ENCODE measurements at places on chromosomes 7 and 10.

DNA sequence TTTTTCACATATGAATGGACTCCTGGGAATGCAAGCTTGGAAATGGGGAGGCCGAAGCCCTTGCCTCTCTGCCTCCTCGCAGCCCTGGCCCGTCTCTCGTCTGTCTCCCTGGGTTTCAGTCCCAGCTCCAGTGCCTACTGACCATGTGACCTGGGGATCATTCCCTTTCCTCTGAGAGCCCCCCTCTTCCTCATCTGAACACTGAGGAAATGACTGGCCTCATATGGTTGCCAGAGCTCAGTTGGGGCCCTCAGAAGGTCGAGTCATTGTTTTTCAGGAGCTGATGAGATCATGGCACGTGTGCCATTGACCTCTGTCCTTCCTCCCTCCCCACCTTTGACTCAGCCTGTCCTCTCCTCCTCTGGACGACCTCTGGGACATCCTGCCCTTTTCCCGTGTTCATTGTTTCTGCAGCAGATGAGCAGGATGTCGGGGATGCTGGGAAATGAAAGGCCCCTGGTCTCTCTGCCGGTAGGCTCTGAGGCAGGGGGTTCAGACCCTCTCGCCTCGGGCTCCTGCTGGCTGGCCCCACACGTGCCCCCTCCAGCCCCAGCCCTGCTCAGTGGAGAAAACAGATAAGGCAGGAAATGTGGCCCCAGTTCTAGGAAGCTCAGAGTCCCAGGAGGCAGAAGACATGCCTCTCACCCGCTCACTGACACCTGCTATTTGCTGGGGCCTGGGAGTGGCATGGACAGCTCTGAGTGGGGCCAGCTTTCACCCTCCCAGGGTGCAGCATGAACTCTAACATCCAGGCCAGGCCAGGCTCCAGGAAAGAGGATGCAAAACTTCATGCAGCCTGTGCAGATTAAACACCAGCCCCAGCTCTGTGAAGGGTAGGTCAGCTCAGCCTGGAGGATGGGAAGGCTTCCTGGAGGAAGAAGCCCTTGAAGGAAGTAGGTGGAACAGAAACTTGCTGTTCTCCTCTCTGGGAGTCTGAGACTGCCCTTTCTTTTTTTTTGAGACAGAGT, 8.3 kb upstream of the PPP1R35 start:
- no peak for DNase-seq

GRCh38 chr7:101746314-101746713, 71.1 kb upstream of the CUX1 start:
- DNase-seq = no peak

- no peak for DNase-seq
These were observed 287.0 kb upstream of the CDC14C start for GRCh38 chr7:48637382-48637781.

GRCh38 chr7:108164342-108164741, 34.2 kb upstream of the LAMB4 start:
- no peak for DNase-seq

- no peak for DNase-seq
These were observed 197.9 kb downstream of the ARHGAP12 start for GRCh38 chr10:31730776-31731175.

DNA sequence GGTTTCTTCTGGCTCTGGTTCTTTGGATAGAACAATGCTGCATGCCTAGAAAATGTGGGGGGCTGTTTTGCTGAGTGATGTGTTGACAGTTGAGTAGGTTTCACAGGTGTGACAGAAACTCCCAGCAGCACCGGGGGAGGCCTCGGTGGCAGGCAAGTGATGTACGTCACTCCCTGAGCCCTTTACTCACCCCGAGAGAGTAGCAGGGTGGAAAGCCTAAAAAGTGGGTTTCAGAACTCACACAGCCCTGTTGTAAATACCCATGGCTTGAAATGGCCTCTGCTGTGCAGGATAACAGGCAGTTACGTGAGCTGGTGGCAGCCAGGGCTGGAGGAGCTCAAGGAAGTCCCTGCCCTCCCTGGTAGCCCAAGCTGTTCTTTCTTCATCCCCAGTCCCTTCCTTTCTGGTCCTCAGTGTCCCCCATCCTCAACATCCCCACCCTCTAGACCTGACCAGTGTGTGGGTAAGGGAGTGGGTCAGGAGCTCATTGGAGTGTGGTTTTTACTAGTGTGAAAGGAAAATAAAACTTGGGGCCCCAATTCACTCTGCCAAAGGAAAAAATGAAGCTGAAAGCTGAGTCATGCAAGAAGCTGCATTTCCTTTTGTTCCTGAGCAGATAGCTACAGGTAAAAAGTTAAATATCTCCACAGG, 258.1 kb downstream of the STK31 start:
- no peak for DNase-seq

DNA sequence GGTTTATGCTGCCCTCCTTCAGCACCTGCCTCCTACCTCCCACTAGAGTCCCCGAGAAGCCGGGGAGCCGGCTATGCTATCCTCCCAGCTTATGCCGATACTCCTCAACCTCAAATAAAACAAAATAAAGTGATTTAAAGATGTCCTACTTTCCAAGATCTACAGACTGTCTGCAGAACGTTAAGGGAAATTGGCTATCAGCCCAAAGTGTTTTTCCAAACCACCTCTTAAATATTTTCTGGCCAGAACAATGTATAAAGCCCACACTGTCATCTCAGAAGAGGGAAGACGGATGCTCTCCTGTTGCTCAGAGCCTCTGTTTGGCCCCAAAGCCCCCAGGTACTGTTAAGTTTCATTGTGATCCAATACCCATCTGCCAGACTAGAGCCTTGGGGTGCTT, 54.0 kb upstream of the MGMT start:
- DNase-seq = no peak

- DNase-seq = no peak
These were observed 149.7 kb downstream of the LRRTM3 start for GRCh38 chr10:67075491-67075971.

DNA sequence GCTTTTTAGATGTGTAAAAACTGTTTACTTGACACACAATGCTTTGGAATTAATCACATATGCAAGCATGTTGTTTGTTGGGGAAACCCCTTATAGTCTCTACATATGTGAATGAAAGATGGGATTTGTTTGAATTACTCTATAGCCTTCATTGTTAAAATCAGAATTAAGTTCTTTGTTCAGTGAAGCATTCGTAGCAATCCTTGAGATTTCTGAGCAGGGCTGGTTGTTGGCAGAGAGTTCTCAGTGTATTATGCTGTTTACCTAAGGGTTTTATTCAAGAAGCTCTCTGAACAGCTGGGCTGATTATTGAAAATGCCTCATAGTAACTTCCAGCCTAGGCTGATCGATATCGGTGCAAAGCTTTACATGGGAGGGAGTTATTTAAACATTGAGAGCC, 190.9 kb downstream of the VTI1A start:
- DNase-seq = no peak

DNA sequence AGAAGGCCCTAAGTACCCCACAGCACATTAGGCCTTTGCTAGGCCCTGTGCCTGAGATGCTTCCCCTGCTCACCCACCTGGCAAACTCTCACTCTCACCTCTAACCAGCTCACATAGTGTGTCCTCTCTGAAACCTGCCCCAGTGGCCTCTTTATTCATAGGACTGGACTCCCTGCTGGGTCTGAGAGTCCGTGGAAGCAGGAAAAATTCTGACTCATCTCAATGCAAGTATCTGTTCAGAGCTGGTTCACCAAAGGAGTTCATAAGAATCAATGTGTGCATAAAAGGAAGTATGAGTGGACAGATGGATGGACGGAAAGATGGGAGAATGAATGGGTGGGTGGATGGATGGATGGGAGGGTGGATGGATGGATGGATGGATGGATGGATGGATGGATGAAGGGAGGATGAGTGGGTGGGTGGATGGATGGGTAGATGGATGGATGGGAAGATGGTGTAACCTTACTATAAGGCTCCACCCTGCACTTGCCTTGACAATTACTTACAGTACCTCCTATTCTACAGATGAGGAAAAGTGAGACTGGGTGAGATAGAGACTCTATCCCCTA, 111.2 kb upstream of the ZMIZ1 start:
- DNase-seq = no peak

DNA sequence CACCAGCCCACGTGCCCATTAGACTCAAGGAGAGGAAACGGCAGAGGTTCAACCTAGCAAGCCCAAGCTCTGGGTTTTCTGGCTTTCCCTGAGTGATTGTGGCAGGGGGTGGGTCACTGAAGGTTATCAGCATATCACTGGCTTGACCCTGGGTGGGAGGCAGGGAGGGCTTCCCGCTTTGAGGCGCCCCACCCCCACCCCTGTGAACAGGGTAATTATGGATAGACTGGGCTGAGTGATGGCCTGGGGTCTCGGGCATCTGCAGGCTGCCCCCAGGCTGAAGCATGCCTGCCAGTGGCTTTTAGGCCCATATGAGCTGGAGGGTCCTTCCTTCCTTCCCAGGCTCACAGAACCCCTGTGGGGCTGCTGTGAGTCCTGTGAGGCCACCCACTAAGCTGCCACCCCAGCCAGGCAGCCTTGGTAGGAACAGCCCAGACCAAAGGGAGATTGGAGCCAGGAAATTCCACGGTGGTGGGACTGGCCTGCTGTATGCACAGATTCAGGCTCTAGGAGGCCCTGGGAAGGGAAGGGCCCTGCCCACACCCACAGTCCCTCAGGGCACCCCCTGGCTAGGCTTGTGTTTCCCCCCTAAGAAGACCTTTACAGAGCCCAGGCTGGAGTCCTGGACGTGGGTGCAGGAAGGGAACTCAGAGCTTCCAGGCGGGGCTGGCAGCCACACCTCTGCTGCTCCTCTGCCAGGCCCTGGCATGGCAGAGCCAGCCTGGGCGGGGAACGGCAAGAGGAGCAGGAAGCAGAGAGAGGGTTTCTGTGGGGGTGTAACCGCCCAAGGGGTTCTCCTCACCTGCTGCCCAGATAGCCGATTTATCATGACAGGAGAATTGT, 33.1 kb downstream of the GPRIN2 start:
- DNase-seq = no peak

GRCh38 chr10:1109795-1110673, 53.8 kb downstream of the WDR37 start:
- peak; percentile 65 for DNase-seq

DNA sequence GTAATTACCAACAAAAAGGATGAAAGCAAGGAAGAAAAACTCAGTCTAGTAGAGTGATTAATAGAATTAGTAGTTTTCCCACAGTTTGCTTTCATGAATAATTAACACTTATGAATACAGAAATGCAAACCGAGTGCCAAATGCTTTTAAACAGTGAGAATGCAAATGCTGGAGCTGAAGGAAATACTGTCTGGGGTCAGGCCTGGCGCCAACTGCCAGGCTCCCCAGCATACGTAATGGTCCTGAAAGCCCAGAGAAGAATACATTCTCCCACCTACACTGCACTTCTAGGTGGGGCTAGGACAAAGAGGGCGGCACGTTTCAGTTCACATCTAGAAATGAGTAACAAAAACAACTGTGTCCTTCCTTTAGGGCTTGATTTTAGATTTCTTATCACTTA, 30.0 kb downstream of the GLUD1 start:
- DNase-seq = no peak

Data from testis (tissue), 5 donors.